ENCODE measurements at places on chromosomes 7 and 10. TPM values are rescaled to one million over a fixed set of nuclear protein-coding genes. Genes with fewer than 3 reads are reported as not detected.

GRCh38 chr10:12444981-12445700, 95.8 kb downstream of the CAMK1D start:
- no peak for DNase-seq

SNX8 gene
- total RNA-seq = 52.9 TPM

GRCh38 chr7:34157137-34157536, 251.8 kb downstream of the BMPER start:
- no peak for DNase-seq

- DNase-seq = no peak
Observed at GRCh38 chr7:38704751-38705150, 73.6 kb upstream of the AMPH start.

DNA sequence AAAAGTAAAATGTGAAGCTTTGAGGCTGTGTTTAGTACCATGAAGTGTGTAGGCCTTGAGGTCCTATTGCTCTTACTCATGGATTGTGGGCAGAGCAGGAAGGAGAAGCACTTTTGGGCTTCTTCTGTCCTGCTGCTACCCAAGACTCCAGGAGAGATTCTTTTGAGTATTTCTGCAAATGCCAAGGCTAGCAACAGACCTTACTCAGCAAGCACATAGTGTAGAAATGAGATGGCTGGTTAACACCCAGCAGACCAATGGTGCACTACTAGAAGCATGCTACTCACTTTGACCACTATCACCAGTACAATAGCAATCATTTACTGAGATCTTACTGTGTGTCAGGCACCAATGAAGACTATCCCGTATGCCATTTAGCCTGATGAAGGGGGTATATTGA, 3.2 kb downstream of the PLPP4 start:
- no peak for DNase-seq

DNA sequence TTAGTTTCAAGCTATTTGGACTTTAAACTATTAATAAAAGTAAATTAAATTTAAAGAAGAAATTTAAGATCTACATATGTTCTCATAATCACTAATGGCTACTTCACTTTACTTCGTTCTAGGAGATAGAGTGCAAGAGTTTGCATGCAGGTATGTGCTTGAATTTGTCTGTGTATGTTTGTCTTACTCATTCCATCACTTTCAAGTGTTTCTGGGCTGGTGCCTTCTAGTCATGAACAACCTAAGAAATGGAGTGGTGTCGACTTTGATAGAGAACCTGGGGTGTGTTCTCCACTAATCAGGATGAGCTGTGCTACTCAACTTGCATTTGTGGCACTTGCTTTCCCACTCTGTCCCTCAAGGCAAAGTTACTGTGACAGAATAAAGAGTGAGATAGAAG, 169.9 kb downstream of the KCND2 start:
- no peak for DNase-seq

DNA sequence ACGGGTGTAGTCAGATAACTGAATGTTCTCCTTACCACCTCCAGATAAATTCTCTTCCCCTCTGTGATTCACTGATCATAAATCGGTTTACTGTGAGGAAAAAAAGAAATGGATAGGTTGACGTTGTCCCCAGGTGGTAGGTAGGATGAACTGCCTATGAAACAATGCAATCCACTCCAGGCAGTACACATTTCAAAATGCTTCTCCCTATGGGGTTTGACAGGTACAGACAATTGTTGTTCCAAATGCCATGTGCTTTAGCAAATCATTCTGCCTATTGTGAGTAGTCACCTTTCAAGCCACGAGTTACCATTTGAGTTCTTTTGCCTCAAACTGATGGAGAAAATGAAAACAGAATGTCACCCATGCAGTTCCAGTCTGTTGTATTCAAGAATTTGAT, 21.8 kb downstream of the VIM start:
- no peak for DNase-seq

DNA sequence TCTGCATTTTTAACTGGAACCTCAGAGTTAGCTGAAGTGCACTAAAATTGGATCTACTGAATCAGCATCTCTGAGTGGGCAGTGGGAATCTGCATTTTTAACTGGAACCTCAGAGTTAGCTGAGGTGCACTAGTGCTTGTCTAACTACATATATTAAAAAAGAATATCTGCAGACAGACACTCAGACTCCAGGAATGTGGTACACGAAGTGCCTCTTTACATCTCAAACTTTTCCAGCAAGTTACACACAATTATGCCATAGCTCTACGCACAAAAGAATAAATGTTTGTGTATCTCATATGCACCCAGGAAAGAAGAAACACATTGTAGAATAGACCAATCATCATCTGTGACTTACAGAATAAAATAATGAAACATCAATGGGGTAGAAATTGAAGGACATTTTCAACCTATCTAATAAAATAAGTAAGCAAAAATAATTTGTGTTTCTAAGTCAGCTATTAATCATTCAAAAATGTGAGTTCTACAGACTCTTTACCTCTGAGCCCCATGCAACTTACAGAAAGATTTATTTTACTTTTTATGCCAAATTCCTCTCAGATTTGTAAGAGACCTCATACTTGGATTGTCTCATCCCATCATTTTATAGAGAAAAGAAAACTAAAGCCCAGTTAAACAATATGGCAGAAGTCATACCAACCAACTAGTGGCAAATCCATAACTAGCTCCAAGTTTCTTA, 28.3 kb downstream of the PPP1R3A start:
- DNase-seq = no peak

- no peak for DNase-seq
Observed at GRCh38 chr10:4813023-4813422, 13.0 kb upstream of the AKR1E2 start.

GRCh38 chr10:19194866-19195265, 146.3 kb downstream of the MALRD1 start:
- no peak for DNase-seq

RPEL1 gene
- 0.03 TPM for total RNA-seq

GRCh38 chr7:5629941-5630340, 151.5 kb downstream of the RNF216 start:
- peak; percentile 93 for DNase-seq

EBLN1 gene
- total RNA-seq = not detected

DNA sequence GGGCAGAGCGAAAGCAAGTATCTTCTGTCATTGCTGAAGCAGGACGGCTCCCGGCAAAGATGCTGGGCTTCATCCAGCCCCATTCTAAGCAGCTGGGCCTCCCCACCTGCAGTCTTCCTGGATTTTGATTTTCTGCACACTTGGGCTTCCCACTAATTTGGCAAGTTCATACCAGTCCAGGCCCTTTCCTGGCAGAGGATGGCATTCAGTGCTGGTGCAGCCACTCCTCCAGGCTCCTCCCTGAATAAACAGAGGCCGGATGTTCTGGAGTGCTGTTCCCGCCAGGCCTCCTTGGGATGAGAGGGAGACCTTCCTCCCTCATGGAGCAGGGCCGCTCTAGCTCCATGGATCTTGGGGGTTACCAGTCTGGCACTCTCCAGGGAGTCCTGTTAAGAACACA, 3.4 kb downstream of the BAG3 start:
- peak; percentile 84 for DNase-seq

GRCh38 chr10:93495654-93496321, 624 bp upstream of the CEP55 start:
- DNase-seq = no peak

DNA sequence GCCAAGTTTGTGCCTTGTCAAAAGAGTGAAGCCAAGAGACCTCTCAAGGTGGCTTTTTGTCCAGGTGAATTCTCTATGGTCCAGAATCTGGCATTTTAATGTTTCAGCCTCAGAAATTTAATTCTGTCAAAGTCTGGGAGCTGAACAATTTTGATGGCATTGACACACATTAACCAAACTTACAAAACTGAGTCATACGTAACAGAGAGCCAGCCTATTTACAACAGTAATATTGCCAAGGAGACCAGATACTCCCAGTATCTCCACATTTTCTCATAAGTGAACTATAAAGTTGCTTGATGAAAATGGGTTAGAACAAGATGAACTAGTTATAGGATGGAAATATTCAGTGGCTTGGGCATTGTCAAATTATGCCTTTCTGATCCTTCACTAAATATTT, 43.8 kb downstream of the PDE6C start:
- DNase-seq = no peak
